ENCODE measurements at places on chromosomes 2 and 18.

- H3K36me3 ChIP-seq = no peaks in the 10 kb centered on the region
- peak overlapping the region; percentile 83 for H3K27ac ChIP-seq
- no peak for DNase-seq
- H3K27me3 ChIP-seq = no peaks in the 10 kb centered on the region
- H3K4me1 ChIP-seq = peaks cover 21% of the 10 kb centered on the region
- peak overlapping the region; percentile 31 for H3K4me3 ChIP-seq
These were observed 83.8 kb upstream of the FAM237A start for GRCh38 chr2:206558492-206558891.

GRCh38 chr2:177324797-177325196 is 60.3 kb upstream of the NFE2L2 start:
- DNase-seq = no peak
- no peak overlapping the region for H3K4me3 ChIP-seq
- no peak overlapping the region for H3K27ac ChIP-seq

- peaks cover 17% of the 10 kb centered on the region for H3K27me3 ChIP-seq
- H3K4me1 ChIP-seq = no peaks in the 10 kb centered on the region
- H3K27ac ChIP-seq = no peak overlapping the region
- no peak for DNase-seq
- H3K36me3 ChIP-seq = no peaks in the 10 kb centered on the region
- H3K4me3 ChIP-seq = no peak overlapping the region
These were observed 56.1 kb downstream of the DYNAP start for GRCh38 chr18:54647176-54647575.

DNA sequence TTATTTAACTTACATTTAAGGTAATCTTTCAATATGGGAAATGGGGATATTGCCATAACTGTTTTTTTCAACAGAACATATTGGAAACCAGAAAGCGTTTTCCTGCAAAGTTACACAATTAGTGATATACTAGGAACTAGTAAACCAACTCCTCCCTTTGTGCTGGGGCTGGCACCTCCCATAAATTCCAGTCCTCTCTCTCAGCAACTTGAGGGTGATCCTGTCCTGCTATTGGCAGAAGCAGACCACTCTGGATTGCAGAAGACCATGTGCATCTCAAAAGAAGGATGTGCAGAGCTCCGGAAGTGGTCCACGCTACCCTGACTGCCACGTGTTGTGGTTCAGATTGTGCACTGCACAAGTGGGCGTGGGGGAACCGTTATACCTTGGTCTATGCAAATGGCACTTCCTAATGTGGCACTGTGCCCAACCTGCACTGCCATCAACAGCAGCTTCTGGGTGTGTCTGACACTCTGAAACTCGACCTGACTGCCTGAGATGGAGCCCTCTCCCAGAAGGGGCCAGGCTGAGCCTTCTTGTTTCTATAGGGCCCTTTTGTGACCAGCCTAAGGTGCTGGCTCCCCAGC is 219.2 kb downstream of the ZNF516 start:
- DNase-seq = no peak
- no peaks in the 10 kb centered on the region for H3K4me1 ChIP-seq
- H3K27me3 ChIP-seq = peaks cover 9% of the 10 kb centered on the region
- no peaks in the 10 kb centered on the region for H3K36me3 ChIP-seq
- no peak overlapping the region for H3K4me3 ChIP-seq
- H3K27ac ChIP-seq = no peak overlapping the region

GRCh38 chr2:160201849-160202539 is 1.9 kb upstream of the ITGB6 start:
- H3K4me1 ChIP-seq = peaks cover 8% of the 10 kb centered on the region
- no peak overlapping the region for H3K4me3 ChIP-seq
- H3K27ac ChIP-seq = no peak overlapping the region
- no peaks in the 10 kb centered on the region for H3K36me3 ChIP-seq

- no peaks in the 10 kb centered on the region for H3K4me1 ChIP-seq
- H3K27ac ChIP-seq = no peak overlapping the region
- no peaks in the 10 kb centered on the region for H3K27me3 ChIP-seq
- H3K4me3 ChIP-seq = no peak overlapping the region
These were observed 140.9 kb downstream of the CAPN13 start for GRCh38 chr2:30666266-30666874.

GRCh38 chr2:38461470-38461869 is 84.4 kb upstream of the ATL2 start:
- DNase-seq = no peak
- H3K27me3 ChIP-seq = peaks cover 24% of the 10 kb centered on the region
- no peaks in the 10 kb centered on the region for H3K36me3 ChIP-seq
- H3K4me3 ChIP-seq = no peak overlapping the region
- H3K4me1 ChIP-seq = peaks cover 12% of the 10 kb centered on the region

DNA sequence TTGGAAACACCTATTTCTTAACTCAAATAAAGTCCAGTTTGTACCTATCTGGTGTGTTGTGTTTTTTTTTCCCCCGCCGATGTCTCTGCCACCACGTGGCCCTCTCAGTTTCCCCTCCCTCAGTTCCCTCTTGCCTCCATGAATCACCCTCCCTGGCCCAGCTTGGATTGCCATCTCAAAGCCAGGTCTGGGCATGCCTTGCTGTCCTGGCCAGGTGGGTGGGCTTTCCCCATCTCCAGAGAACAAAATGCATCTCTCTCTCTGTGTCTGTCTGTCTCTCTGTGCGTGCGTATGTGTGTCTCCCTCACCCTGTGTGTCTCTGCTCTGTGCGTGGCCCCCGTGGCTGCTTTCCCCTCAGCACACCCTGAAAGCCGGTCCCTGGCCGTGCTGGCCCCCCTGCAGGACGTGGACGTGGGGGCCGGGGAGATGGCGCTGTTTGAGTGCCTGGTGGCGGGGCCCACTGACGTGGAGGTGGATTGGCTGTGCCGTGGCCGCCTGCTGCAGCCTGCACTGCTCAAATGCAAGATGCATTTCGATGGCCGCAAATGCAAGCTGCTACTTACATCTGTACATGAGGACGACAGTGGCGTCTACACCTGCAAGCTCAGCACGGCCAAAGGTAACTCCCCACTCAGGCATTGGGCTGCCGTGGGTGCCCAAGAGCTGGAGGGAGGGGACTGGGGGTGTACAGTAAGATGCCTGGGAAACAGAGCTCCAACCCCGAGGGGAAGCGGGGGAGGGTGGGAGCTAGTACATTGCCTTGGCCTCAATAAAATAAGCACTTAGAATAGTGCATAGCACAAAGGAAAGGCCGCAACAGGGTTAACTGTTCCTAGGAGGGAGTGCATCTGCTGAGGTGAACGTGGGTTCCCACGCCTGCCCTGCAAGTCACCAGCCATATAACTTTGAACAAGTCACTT is 31.6 kb upstream of the GMPPA start:
- no peak overlapping the region for H3K27ac ChIP-seq
- no peaks in the 10 kb centered on the region for H3K36me3 ChIP-seq
- DNase-seq = no peak
- no peaks in the 10 kb centered on the region for H3K4me1 ChIP-seq

DNA sequence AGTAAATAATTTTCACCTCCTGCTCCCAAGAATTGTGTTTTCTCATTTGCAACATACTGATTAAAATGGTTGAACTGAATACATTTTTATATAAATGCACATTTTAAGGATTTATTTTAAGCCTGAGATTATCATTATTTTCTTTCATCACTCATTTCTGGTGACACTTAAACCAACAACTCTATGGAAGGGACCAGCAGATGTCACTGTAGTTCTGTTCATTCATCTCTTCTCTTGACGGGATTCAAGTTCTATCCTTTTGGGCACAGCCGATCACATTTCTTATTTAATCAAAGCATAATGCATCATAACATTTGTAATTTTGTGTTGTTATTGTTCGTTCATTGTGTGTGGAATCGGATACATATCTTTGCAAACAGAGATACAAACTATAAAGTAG is 417.9 kb downstream of the HRH4 start:
- H3K4me3 ChIP-seq = no peak overlapping the region
- no peak for DNase-seq
- H3K4me1 ChIP-seq = no peaks in the 10 kb centered on the region
- H3K36me3 ChIP-seq = no peaks in the 10 kb centered on the region
- no peaks in the 10 kb centered on the region for H3K27me3 ChIP-seq

DNA sequence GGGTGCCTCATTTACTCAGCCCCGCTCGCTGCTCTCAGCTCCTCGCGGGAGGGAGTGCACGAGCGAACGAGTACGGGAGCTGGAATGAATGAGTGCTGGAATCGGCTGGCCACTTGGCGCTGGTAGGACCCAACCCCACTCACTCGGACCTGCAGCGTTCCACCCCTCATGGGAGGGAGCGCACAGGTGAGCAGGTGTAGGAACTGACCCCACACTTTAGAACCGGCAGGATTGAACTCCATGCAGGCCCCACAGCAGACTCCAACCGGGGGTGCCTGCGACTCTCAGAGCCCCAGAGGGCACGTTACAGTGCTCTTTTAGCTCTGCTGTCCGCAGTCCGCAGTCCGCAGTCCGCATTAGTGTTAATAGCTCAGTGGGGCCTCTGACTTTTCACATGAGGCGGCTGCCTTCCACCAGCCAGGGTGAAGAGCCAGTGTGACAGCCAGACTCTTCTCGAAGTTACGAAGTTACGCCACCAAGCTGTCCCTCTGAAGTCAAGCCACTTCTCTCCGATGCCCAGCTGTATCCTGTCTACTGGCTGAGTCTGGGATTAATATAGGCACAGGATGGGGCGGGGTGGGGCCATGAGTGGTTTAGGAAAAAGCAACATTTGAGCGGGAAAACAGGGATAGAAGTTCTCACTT is 102.7 kb upstream of the ARHGAP15 start:
- H3K4me1 ChIP-seq = peaks cover 1% of the 10 kb centered on the region
- no peak overlapping the region for H3K27ac ChIP-seq
- H3K36me3 ChIP-seq = no peaks in the 10 kb centered on the region
- no peak overlapping the region for H3K4me3 ChIP-seq

DNA sequence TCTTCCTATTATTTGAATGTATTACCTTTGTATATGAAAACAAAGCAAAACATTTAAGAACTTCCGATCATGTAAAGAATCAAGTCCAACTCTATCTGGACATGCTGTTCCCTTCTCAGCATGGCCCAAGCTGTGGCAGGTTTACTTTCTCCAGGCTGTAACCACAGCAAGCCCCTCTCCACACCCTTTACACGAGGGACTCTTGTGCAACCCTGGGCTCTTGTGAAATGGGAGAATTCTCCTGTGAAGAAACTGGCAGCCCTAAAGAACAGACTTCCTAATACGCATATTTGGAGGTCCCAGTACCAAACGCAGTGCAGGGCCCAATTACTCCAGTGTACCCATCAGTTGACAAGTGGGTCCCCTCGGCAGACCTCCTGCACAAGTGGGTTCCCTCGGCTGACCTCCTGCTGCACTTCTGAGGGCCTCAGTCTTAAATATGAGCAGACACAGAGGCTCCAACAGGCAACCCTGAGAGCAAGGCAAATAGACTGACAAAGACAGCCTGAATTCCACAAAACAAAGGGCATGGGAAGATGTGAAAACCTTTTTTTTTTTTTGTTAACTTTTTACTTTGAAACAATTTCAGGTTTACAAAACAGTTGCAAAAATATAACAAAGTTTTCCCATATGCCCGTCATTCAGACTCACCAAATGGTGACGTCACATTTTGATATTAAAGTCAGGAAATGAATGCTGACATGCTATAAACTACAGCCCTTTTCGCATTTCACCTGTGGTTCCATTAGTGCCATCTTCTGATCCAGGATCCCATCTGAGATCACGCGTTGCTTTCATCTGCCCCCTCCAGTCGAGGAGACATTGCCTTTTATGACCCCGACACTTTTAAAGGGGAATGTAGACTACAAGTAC is 78.2 kb downstream of the FBXO15 start:
- H3K27me3 ChIP-seq = no peaks in the 10 kb centered on the region
- H3K4me3 ChIP-seq = no peak overlapping the region
- H3K4me1 ChIP-seq = peaks cover 25% of the 10 kb centered on the region
- H3K36me3 ChIP-seq = no peaks in the 10 kb centered on the region
- no peak overlapping the region for H3K27ac ChIP-seq
- no peak for DNase-seq

DNA sequence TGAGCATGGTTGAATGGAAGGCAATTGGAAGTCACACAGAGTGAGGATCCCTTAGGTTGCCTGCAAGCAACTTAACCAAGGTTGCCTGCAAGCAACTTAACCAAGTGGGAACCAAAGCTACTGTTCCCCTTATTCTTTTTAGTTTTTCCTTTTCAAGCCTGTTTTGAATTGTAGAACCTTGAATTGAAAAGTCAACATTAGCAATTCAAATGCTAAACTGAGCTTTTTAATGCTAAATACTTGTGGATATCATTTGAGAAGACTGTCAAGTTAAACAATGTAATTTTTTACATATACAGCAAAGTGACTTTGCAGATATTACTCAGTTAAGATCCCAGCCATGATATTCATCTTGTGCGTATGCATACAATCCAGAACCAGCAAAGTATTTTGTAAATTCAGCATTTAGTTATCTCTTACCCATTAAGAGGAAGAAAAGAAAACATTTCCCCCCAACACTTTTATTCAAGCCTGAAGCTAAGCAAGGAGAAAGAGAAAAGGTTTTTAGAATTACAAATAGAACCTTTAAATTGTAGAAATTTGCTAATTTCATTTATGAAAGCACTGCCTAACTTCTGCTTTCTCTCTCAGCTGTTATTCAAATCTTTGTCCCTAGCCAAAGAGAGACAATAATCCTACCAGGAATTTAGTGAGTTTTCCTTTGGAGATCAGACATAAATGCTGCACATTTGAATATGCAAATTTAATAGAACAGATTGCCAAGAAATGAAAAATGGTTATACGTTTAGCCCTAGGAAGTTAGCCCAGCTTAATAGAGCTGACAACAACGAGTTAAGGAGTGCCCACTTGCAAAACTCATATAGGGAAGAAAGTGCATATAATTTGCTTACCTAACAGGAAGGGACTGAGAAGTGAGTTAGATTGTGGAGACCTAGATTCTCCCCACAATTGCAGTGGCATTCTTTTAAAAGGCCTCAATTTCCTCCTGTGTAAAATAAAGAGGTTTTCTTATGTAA is 643.2 kb upstream of the PIK3C3 start:
- H3K27ac ChIP-seq = no peak overlapping the region
- H3K4me3 ChIP-seq = no peak overlapping the region
- no peaks in the 10 kb centered on the region for H3K27me3 ChIP-seq

DNA sequence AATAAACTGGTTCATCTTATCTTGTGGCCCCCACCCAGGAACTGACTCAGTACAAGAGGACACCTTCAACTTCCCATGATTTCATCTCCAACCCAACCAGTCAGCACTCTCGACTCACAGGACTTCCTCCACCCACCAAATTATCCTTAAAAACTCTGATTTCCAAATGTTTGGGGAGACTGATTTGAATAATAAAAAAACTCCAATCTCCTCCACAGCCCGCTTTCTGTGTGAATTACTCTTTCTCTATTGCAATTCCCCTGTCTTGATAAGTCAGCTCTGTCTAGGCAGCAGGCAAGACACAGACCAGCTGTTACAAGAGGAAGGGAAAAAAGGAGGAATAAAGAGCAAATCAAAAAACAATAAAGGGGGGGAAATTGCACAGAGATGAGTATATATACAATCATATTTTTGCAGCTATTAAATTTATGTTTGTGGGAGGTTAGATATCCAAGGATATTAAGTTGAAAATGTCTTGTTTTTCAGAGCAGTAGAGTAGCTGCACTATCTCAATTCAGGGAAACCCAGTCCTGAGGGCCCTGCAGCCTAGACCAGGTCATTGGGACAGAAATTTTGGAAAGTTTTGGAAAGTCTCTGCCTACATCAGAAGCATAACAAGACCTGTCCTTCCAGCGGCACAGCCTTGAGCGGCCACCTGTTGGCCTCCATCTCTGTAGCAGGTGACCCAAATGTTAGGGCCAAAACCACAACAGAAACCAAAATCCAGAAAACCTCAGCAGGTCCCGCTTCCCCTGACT is 32.8 kb upstream of the SIGLEC15 start:
- no peak overlapping the region for H3K4me3 ChIP-seq
- peaks cover 6% of the 10 kb centered on the region for H3K4me1 ChIP-seq
- no peaks in the 10 kb centered on the region for H3K36me3 ChIP-seq
- no peaks in the 10 kb centered on the region for H3K27me3 ChIP-seq
- no peak overlapping the region for H3K27ac ChIP-seq

- H3K27ac ChIP-seq = no peak overlapping the region
- no peaks in the 10 kb centered on the region for H3K27me3 ChIP-seq
- no peak overlapping the region for H3K4me3 ChIP-seq
- DNase-seq = no peak
These were observed 481.9 kb downstream of the CDH2 start for GRCh38 chr18:27695052-27695451.

All from activated T-cell treated with anti-CD3 and anti-CD28 coated beads, Interleukin-2, amount 50 U/mL, for 72 hours (primary cell).